ENCODE measurements at places on chromosomes 1 and 21. TPM values are rescaled to one million over a fixed set of nuclear protein-coding genes. Genes with fewer than 3 reads are reported as not detected.

DNA sequence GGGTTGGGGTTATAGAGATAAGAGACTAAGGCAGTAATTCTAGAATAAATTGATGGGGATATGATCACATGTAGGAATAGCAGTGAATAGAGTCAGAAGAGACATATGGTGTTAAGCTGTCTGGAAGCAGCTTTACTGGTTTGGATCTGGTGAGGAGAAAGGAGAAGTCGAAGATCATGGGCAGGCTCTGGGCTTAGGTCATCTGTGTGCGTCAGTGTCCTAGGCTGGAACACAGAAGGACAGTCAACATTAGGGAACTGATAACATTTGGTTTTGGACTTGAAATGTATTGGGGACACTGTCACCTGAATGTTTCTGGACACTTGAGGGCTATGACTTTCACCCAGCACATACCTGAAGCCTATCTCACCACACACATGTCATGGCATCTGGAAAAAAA, 13.9 kb upstream of the GRIK1 start:
- no peak for DNase-seq

GRCh38 chr1:67916140-67916886, 83.0 kb upstream of the GNG12 start:
- no peak for DNase-seq

HMCN1 gene
- not detected for total RNA-seq

ERMAP gene
- 3.4 TPM for total RNA-seq

PCAT6 gene
- total RNA-seq: 0.76 TPM

All from activated CD4-positive, alpha-beta memory T cell treated with anti-CD3 and anti-CD28 coated beads for 36 hours (primary cell).